ENCODE measurements at places on chromosomes 1 and 21. TPM values are rescaled to one million over a fixed set of nuclear protein-coding genes. Genes with fewer than 3 reads are reported as not detected.
A peak's percentile ranks its signal among the peaks of the same experiment; 100 is the strongest.

Gene OPTC
- total RNA-seq = not detected

Gene ERVH48-1
- 0.32 TPM for total RNA-seq

DNA sequence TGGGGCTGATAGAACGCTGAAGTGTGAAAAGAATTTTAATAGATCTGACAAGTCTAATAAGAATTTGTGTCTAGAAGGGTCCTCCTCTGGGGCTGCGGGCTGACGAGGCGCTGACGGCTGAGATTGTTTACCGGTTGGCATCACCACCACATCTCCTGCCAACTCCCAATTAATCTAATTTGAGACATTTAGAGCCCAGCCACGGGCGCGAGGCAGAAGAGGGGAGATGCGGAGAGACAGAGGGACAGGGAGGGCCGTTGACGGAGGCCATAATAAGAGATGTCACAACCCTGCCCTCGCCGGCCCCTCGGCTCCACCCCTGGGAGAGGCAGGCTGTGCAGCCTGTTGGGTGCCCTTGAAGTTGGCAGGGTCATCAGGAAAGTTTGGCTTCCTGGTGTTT lies 109.3 kb downstream of the PAX7 start:
- DNase-seq = no peak
- no peak overlapping the region for H3K27ac ChIP-seq
- H3K27me3 ChIP-seq = peaks cover 17% of the 10 kb centered on the region
- H3K36me3 ChIP-seq = no peaks in the 10 kb centered on the region
- no peaks in the 10 kb centered on the region for H3K4me1 ChIP-seq

DNA sequence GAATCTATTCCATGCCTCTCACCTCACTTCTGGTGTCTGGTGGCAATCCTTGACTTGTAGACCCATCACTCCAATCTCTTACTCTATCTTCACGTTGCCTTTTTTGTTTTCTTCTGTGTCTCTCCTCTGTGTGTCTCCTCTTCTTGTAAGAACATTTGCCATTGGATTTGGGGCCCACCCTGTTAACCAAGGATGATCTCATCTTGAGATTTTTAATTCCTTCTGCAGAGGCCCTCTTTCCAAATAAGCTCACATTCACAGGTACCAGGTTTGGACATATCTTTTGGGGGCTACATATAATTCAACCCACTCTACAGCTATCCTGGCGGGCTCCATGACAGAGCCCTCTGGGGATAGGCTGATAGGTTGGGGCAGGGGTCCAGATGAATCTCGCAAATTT lies 55.8 kb downstream of the UBE2T start:
- DNase-seq = no peak
- no peaks in the 10 kb centered on the region for H3K27me3 ChIP-seq
- H3K27ac ChIP-seq = no peak overlapping the region
- H3K36me3 ChIP-seq = no peaks in the 10 kb centered on the region
- peaks cover 12% of the 10 kb centered on the region for H3K4me1 ChIP-seq
- H3K4me3 ChIP-seq = no peak overlapping the region

Gene PRKAA2
- total RNA-seq = 0.02 TPM

- DNase-seq = no peak
- peak overlapping the region; percentile 52 for H3K27ac ChIP-seq
- H3K27me3 ChIP-seq = no peaks in the 10 kb centered on the region
- peaks cover 25% of the 10 kb centered on the region for H3K36me3 ChIP-seq
- no peak overlapping the region for H3K4me3 ChIP-seq
- peaks cover 70% of the 10 kb centered on the region for H3K4me1 ChIP-seq
These were observed 88.9 kb downstream of the DYRK1A start for GRCh38 chr21:37455504-37455911.

DNA sequence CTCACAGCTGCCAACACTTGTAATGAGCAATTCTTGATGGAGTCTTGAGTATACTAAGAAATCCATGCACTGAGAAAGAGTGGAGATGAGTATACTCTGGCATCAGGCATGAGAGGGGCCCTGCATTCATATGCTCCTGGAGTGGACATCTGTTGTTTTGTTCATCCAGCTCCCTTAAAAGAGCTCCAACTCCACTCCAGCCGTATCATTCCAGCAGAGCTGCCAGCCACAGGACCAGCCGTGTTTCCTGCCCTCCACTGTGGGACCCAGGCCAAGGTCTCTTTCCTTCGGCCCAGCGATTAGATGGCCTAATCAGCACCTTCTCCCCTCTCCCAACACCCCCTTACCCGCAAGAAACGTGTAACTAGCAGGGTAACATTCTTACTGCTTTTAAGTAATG lies 144.5 kb downstream of the OMA1 start:
- H3K4me1 ChIP-seq = no peaks in the 10 kb centered on the region
- no peak for DNase-seq
- no peak overlapping the region for H3K4me3 ChIP-seq
- no peak overlapping the region for H3K27ac ChIP-seq
- no peaks in the 10 kb centered on the region for H3K27me3 ChIP-seq

DNA sequence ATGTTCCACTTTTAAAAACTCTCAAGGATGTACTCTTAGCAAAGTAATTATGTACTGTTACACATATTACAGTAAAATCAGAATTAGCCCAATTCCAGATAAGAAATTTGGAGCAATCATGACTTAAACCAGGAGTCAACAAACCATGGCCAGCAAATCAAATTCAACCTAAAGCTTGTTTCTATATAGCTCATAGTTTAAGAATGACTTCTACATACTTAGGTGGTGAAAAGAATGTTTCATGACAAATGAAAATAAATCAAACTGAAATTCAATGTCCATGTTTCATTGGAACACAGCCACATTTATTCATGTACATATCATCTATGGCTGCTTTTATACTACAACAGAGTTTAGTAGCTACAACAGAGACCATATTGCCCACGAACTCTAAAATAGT lies 35.1 kb downstream of the FRRS1 start:
- DNase-seq = no peak
- no peaks in the 10 kb centered on the region for H3K4me1 ChIP-seq
- H3K36me3 ChIP-seq = no peaks in the 10 kb centered on the region
- no peak overlapping the region for H3K27ac ChIP-seq
- no peaks in the 10 kb centered on the region for H3K27me3 ChIP-seq

GRCh38 chr1:19311503-19311930 lies 427 bp downstream of the AKR7A2 start:
- no peaks in the 10 kb centered on the region for H3K27me3 ChIP-seq
- peak; percentile 28 for DNase-seq
- peaks cover 6% of the 10 kb centered on the region for H3K36me3 ChIP-seq
- peak overlapping the region; percentile 5 for H3K27ac ChIP-seq
- peaks cover 34% of the 10 kb centered on the region for H3K4me1 ChIP-seq

GRCh38 chr1:229844675-229845074 lies 218.6 kb downstream of the URB2 start:
- no peaks in the 10 kb centered on the region for H3K36me3 ChIP-seq
- H3K27me3 ChIP-seq = peaks cover 12% of the 10 kb centered on the region
- H3K4me1 ChIP-seq = peaks cover 4% of the 10 kb centered on the region
- H3K27ac ChIP-seq = no peak overlapping the region

DNA sequence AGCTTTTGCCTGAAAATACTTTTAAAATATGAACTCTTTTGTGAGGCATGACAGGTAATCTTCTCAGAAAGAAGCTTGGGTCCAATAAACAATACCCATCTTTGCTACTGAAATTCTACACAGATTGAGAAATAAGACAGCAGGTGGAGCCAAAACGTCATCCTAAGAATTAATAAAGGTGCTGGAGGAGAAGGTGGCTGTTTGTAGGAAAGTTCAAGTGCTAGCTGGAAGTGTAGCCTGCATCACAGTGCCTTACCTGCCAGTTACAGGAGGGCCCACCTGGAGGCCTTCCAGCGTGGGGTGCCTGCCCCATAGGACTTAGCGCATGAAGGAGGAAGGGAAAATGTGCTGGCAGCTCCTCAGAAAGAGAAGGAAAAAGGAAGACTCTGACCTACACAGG lies 93.7 kb downstream of the TTC3 start:
- H3K27ac ChIP-seq = no peak overlapping the region
- no peak for DNase-seq
- H3K4me1 ChIP-seq = peaks cover 5% of the 10 kb centered on the region

Gene NR0B2
- total RNA-seq = not detected

Gene TMEM82
- not detected for total RNA-seq

Gene CFHR2
- not detected for total RNA-seq

Gene ABL2
- 8.5 TPM for total RNA-seq

DNA sequence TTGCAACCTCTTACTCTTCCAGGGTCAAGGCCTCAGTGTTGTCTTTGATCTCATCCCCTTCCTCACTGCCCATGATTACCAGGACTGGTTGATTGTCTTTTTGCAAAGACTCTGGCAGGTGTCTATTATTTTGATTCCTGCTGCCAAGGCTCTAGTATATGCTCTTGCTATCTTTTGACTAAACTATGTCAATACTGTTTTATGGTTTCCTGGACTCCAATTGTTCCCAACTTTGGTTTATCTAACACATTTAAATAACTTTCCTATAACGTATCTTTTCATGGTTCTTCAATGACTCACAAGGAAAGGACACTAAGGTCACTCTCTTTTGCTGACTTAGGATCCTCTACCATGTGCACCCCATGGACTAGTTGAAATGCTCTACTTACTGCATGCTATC lies 141.5 kb downstream of the PTPRC start:
- H3K36me3 ChIP-seq = no peaks in the 10 kb centered on the region
- no peak overlapping the region for H3K27ac ChIP-seq
- peaks cover 8% of the 10 kb centered on the region for H3K4me1 ChIP-seq
- peaks cover 4% of the 10 kb centered on the region for H3K27me3 ChIP-seq
- no peak overlapping the region for H3K4me3 ChIP-seq

Gene ARHGEF16
- not detected for total RNA-seq
